CD4-positive, alpha-beta T cell treated with Interleukin-17A for 4 hours (primary cell): ENCODE measurements at places on chromosomes 6 and 20.

DNA sequence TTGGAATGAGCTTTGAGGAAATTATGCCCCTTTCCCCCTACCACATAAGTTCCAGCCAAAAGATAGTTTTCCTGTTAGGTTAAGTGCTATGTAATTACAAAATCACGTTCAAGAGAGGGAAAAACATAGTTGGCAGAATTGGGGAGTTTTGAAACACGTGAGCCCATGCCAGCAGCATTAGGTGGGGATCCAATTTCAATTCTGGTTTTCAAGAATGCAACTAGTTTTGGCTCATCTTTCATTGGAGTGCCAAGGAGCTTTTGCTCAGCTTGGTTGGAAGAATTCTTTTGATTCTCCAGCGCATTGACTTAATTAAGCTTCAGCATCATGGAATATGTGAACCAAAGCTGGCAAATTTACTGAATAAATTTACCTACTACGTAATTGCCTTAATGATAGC, 95.9 kb downstream of the SAMD5 start:
- no peak for DNase-seq

- DNase-seq, result no peak
Observed at GRCh38 chr6:166497087-166497899, 89.2 kb downstream of the RAMACL start.

DNA sequence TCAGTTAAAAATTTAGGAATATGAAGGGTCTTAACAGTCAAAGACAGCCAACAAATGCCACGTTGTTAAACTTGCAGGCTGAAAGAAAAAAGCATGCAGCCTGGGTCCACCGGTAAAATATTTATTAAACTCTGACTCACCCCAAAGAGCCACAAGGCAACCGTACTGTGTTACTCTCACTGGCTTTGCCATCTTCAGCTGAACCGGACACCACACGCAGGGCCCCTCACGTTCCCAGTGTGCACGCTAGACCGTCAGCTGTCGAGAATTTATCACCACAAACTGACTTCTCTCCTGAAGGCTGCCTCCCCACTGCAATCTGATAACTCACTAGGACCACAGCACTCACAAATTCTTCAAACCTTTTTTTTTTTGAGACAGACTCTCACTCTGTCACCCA, 30.7 kb downstream of the HUS1B start:
- no peak for DNase-seq

DNA sequence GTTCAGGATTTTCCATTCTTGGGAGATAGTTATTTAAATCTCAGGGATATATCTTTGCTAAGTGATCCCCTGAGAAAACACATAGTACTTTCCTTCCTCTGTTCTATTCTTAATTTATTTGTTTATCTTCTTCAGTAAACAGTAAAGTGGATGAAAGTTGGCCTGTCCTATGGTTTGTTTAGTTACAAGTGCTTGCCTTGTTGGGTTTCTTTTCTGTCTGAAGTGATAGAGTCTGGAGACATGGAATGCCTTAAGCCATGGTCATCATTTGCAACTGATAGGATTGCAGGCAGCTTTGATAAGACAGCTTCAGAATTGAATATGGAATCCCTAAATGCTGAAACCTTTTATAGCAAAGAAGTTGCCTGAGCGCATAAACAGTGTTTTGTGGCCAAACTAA, 4.9 kb downstream of the ADGRG6 start:
- DNase-seq, result no peak

GRCh38 chr6:53834132-53834531, 39.3 kb downstream of the LRRC1 start:
- DNase-seq, result no peak

GRCh38 chr6:135938576-135939207, 87.2 kb downstream of the PDE7B start:
- DNase-seq, result no peak

- DNase-seq, result no peak
Observed at GRCh38 chr20:62543470-62544302, 67.9 kb upstream of the GATA5 start.

DNA sequence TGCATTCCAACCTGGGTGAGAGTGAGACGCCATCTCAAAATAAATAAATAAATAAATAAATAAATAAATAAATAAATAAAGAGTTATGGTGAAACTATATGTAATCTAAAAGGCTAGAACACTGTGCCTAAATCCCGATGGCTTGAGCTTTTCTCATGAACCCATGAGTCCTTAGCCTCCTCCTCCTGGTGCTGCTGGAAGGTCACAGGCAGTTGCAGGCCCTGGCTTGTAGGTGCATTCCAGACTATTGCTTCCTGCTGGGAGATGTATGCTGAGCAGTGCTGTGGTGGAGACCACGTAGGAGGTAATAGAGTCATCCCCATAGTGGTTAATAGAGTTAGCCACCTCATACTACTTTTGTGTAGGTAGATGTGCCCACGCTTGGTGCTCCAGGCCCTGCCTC, 12.5 kb downstream of the PTK7 start:
- DNase-seq, result no peak

- no peak for DNase-seq
Observed at GRCh38 chr6:96075826-96076225, 60.1 kb downstream of the FUT9 start.

- DNase-seq, result peak; percentile 51
Observed at GRCh38 chr20:45044084-45044573, 56.8 kb downstream of the KCNS1 start.

DNA sequence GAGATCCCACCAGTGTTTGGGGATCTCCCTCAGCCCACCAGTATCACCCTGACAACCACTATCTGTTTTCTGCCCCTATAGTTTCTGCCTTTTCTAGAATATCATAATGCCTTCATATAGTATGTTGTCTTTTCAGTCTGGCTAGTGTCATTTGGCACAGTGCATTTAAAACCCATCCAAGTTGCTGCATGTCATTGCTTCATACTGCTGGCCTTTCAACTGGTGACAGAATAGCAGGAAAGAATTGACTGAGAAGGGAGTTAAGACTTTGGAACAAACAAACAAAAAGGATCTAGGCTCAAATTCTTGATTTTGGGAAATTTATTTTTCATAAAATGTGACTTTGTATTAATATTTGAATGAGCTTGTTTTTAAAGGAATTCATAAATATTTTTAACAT, 4.5 kb downstream of the LMBRD1 start:
- no peak for DNase-seq

DNA sequence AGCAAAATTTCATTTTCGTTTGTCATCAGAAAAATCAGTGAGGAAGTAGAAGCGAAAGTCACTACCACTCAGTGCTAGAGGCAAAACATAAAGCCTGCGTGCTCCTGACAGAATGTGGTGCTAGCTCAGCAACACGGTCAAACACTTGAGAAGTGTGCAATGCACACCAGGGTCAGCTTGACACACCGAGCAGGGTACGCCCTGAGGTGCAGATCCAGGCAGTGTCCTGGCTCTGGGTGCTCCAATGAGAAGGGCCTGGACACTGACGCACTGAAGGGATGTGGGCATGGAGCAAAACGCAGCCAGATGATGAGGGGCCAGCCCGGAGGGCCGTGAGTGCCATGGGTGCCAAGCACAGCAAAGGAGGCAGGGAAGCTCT, 5.9 kb downstream of the RNASET2 start:
- peak; percentile 42 for DNase-seq

- DNase-seq, result no peak
Observed at GRCh38 chr6:109760208-109760607, 69.1 kb downstream of the FIG4 start.

DNA sequence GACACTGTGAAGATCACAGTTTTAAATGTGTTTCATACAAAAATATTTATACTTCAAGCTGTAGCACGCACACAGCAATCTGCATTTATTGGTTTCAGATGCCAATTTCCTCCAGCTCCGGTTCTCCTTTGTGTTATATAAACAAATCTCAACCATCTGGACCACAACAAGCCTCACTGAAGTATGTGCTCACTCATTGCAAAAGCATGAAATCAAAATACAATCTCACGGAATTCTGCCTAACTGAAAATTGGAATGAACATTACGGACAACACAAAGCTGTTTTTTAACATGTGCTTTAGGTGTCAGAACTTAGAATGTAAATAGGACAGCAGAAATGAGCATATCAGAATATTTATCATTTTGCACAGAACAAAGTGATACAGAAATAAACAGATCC, 38.0 kb downstream of the RCAN2 start:
- no peak for DNase-seq

GRCh38 chr20:62802026-62802712, 2.5 kb upstream of the OGFR start:
- DNase-seq, result no peak

GRCh38 chr6:32974541-32975308, 6.3 kb downstream of the BRD2 start:
- no peak for DNase-seq

DNA sequence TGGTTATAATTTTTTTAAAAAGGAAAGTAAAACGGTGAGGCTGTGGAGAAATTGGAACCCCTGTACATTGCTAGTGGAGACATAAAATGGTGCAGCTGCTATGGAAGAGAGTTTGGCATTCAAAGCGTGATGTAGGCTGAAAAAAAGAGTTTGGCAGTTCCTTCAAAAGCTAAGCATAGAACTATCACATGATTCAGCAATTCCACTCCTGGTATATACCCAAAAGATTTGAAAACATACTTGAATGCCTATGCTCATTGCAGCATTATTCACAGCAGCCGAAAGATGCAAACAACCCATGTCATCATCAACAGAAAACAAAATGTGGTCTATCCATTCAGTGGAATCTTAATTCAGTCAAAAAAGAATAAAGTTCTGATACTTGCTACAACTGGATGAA, 4.5 kb upstream of the SGK2 start:
- DNase-seq, result no peak
